NCI-H1436 (cell line): ENCODE measurements at places on chromosomes 1 and 21.

DNA sequence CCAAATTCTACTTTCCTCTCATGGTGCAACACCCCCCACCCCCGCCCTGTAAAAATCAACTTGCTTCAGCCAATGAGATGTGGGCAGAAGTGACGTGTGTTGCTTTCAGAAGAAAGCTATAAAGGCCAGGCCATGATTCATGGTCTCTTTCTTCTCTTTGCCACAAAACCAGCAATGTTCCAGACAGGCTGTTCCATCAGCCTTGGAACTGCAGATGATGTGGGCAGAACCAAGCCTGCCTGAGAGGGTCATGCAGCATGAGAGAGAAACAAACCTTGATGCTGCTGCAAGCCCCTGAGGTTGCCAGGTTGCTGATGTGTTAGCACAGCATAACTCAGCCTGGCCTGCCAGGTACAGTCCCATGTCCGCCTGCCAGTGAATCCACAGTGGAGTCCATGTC lies 41.8 kb downstream of the MIS18A start:
- DNase-seq, result no peak

- no peak for DNase-seq
These were observed 41.6 kb downstream of the IL6R start for GRCh38 chr1:154446789-154447188.

- DNase-seq, result no peak
These were observed 25.8 kb downstream of the DESI2 start for GRCh38 chr1:244678697-244679096.

DNA sequence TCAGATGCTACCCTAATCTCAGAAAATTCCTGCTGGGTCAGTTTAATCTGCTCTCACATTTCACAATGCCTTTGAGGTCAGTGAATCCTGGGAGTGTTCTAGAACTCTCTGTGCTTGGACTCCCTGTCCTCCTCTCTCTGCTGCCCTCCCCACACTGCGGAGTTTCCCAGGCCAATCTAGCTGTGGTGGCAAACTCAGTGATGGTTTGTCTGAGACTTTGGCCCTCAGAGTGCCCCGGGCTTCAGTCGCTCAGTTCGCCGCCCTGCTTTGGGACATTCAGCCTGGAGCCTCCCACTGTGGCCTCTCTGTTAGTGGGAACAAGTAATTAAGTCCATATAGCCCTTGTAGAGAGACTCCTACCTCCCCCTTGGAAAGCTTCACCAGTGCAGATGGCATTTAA lies 7.1 kb downstream of the C1orf226 start:
- no peak for DNase-seq

DNA sequence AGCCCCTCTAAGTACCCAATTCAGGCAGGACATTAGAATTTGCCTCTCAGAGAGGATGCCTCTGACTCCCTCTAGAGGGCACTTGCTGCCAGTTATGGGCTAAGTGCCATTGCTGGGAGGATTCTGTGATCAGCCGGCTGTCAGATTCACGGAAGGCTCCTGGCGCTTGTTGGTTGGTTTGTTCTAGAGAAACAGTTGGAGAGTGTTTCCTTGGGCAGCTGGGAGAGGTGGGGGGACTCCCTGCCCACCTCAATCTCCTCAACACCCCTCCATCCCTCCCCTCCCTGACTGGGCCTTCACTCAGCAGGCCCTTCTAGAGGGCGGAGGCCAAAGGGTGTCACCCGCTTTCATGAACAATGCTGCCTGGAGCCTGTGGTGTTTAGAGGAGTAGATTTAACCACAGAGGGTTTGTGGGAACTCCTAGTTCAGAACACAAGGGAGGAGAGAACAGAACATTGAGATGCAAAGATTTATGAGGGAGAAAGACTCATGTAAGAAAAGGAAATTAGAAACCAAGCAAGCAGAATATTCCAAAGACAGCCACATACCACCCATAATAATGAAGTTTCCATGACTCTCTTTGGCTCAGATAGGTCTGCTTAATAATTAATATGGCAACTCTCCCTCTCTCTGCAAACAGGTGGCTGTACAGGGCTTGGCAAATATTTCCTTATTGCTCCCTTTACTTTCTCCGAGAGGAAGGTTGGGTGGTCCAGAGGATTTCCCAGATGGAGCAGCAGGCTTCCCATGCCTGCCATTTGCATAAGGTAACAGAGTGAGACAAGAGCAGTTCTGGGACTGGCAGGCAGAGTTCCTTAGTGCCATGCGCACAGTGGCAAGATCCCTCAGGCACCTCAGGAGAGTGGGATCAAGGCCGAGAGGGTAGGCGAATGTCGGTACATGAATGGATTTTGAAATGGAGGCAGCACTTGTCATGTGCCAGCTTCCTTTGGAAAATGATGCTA lies 30.0 kb upstream of the ACP6 start:
- DNase-seq, result peak; percentile 39

DNA sequence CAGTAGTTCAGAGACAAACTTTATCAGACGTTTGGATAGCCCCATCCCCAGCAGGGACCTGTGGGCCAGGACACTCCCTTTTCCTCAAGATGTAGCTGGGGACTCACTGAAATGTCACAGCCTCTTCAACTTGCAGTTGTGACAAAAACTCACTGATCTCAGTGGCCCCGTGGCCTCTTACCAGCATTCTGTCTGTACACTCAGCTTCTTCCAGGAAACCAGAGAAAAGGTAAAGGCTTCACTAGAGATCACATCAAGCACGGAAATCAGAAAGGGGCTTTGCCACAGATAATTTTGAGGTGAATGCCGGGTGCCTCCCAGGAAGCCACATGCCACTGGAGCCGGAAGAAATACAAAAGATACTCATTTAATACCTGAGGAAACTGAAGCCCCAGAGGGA lies 122.2 kb downstream of the CCDC185 start:
- DNase-seq, result no peak

- no peak for DNase-seq
These were observed 122.2 kb upstream of the VAMP3 start for GRCh38 chr1:7648761-7649384.

DNA sequence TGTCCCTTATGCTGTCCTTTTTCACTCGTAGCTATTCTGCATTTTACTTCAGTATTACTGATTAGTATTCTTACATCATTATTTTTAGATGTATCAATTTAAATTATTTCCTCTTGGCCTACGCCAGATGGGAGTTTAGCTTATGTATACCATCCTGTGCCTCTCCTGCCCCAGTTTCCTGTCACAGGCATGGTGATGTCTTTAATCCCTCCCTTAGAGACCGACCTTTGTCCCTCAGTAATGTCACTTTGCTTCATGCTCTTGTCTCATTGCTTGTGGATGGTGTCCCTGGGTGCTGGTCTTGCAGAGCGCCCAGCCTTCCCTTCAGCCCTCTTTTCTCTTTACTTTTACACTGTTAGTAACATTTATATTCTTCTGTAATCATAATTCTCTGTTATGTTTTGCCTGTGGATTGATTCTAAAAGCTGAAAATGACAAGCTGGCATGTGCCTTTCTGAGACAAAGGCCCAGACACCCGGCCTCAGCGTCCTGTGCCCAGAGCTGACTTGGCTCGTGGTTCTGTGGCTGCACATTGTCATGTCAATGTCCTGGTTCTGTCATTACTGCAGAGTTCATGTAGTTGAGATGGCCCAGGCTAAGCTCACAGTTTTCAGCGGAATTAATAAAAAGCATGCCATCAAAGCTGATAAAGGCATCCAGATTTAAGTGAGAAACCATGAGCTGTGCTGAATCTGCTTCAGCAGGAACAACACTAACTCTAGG lies 100.7 kb downstream of the MTR start:
- DNase-seq, result no peak

GRCh38 chr1:240801442-240801841 lies 189.5 kb upstream of the GREM2 start:
- no peak for DNase-seq

DNA sequence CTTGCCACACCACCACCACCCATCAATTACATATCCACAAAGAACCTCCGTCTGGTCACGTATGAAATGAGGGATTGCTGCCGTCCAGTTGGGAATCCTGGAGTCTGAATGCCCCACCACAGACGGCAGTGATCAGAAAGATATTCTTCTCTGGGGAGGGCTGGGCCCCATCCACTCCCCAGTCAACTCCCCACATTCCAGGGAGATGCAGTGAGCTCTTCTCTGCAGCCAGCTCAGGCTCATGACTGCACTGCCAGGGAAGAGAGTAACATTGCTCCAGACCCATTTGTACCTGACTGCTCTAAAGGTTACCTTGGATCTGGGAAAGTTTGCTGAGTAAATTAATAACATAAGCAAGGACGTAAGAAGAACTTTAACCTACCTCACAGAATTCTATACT lies 18.3 kb downstream of the DEGS1 start:
- no peak for DNase-seq

DNA sequence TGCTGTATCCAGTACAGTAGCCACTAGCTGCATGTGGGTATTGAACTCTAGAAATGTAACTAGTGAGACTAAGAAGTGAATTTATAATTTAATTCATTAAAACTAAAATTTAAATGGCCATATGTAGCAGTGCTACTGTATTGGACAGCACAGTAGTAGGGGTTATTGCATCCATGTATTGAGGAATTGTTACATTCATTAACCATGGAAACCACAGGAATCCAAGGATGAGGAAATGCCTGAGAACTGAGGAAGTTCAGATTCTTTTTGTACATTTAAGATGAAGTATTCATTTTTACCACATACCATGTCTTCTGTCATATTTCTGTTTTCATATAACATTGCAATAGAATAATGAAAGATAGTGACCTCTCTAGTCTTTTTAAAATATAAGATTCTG lies 2.6 kb downstream of the MTF2 start:
- DNase-seq, result no peak

- no peak for DNase-seq
These were observed 43.5 kb downstream of the WLS start for GRCh38 chr1:68188644-68189340.

DNA sequence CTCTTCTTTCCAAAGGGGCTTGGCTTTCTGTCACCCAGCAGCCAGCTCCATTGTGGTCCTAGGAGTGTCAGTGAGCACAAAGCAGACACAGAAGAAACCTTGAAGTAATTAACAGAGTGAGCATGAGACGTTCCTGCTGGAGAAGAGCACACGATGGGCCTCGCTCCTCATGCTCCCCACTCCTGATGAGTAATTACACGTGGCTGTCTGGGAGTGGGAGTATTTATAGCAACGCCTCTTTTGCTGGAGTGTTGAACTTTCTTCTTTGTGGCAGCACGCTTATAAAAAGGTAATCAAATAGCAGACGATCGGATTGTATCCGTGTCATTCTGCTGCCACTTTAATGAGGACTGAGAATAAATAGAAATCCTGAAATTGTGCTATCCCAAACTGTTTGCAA lies 185.8 kb downstream of the CAMTA1 start:
- DNase-seq, result no peak

- no peak for DNase-seq
These were observed 163.5 kb downstream of the TOMM20 start for GRCh38 chr1:234965111-234965510.

- DNase-seq, result no peak
These were observed 497 bp upstream of the FUCA1 start for GRCh38 chr1:23868557-23869016.

GRCh38 chr21:43865540-43866259 lies 677 bp downstream of the AGPAT3 start:
- no peak for DNase-seq
